ENCODE measurements at places on chromosomes 3 and 15.

GRCh38 chr3:47527952-47528725, 14.6 kb upstream of the ELP6 start:
- no peak for DNase-seq

- DNase-seq, result no peak
Observed at GRCh38 chr3:197752107-197752506, 2.4 kb downstream of the FYTTD1 start.

DNA sequence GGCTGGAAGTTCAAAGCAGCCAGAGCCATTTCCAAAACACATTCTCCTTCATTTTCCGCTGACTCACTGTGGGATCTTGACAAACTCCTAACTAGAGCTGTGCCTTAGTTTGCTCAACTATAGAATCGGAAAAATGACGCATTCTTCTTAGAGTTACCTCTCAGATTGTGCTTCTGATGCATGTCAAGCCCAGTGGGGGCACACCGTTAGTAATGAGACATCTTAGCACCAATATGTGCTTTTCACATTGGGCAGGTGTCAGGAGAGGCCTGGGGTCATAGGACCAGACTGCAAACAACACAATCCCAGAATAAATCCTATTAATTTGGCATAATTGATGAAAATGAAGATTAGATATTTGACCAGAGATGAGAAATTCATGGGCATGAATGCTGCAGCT, 71.3 kb upstream of the UBE3A start:
- DNase-seq, result no peak

DNA sequence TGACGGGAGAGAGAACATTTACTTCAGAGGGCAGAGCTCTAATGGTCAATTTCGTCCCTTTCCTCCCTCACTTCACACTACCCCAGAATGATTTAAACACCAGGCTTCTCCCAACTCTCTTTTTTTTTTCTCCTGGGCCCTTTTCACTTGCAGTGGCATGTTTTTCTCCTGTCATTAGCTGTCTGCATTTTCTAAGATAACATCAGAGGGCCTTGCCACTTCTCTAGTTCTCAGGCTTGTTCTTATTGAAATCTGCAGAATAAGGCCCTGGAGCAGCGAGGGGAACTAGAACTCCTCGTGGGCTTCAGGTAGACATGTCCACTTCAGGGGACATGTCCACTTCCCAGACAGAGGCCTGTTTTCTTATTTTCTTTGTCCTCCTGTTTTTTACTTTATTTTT, 514.4 kb upstream of the TBL1XR1 start:
- DNase-seq, result no peak

GRCh38 chr3:13018043-13018451, 55.2 kb downstream of the IQSEC1 start:
- no peak for DNase-seq

GRCh38 chr3:127483902-127484591, 106.5 kb downstream of the TPRA1 start:
- peak; percentile 18 for DNase-seq

- DNase-seq, result no peak
Observed at GRCh38 chr15:95138604-95139270, 907.4 kb downstream of the MCTP2 start.

- no peak for DNase-seq
Observed at GRCh38 chr15:78023081-78023665, 54.3 kb downstream of the TBC1D2B start.

DNA sequence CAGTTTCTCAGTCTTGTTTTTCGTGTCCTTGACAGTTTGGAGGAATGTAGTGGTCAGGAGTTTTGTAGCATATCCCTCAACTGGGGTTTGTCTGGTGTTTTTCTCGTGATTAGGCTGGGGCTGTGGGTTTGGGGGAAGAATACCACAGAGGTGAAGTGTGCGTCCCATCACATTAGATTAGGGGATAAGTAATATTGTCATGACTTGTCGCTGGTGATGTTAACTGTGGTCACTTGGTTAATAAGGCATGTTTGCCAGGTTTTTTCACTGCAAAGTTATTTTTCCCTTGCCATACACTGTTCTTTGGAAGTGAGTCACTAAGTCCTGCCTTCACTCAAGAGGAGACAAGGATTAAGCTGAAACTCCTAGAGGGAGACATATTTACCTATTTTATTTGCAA, 39.1 kb downstream of the PAK2 start:
- DNase-seq, result no peak

GRCh38 chr15:59177317-59177660, 29.4 kb upstream of the LDHAL6B start:
- no peak for DNase-seq

DNA sequence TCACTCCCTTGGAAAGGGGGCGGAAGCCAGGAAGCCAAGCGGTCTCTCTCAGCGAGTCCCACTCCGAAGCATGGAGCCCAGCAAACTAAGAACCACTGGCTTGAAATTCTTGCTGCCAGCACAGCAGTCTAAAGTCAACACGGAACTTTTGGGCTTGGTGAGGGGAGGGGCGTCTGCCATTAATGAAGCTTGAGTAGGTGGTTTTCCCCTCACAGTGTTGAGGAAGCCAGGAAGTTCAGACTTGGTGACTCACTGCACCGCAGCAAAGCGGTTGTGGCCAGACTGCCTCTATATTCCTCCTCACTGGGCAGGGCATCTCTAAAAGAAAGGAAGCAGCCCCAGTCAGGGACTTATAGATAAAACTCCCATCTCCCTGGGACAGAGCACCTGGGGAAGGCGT, 665.4 kb upstream of the CBLB start:
- DNase-seq, result peak; percentile 59

DNA sequence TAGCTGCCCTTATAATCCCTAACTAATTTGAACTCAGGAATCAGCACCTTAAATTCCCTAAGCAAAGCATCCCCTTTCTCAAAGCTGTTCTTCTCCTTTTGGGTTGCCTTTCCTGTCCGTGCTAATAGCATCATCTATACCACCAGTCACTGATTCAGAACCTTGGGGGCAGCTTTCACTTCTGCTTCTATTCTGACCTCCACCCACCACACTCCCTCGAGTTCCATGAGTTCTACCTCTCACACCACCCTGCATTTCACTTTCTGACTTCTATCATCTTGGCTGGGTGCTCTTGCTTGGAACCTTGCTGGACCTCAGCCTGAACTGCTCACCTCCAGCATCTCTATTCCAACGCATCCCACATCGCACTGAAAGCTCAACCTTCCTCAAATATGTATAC, 55.4 kb upstream of the KCNMB2 start:
- no peak for DNase-seq

DNA sequence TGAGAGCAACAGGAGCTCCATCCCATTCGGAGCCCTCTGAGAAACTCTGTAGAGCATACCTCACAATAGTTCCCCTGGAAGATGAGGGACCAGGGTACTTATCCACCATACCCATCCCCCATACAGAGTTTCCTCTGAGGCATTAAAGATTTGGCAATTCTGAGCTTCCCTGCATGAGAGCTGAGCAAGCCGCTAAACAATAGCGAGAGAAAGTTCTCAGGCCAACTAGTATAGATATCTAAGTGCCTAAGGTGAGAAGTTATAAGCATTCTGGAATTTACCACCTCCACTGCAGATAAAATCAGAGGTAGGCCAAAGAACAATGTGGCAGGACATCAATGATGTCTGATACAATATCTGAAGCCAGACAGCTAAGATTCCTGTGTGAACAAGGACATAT, 129.1 kb upstream of the MBNL1 start:
- no peak for DNase-seq

- no peak for DNase-seq
Observed at GRCh38 chr15:73870700-73871408, 2.5 kb upstream of the TBC1D21 start.

DNA sequence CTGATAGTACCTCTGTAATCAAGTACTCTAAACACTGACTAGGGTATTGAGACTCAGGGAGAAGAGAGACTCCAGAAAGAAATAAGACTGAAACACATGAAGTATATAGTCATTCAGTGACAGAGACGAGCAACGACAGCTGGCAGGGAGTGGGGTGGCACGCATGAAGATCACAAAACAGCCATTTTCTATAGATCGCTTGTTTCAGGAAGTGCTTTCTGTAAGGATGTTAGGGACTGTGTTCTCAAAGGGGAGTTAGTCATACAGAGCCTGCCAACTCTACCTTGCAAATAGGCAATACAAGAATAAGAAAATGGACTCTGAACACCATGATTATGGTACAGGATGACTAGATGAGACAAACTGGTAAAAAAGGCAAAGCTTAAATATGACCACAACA, 139.5 kb downstream of the TBL1XR1 start:
- peak; percentile 47 for DNase-seq

- no peak for DNase-seq
Observed at GRCh38 chr3:152818027-152818426, 16.9 kb upstream of the P2RY1 start.
